ENCODE measurements at places on chromosomes 16 and 17. TPM values are rescaled to one million over a fixed set of nuclear protein-coding genes. Genes with fewer than 3 reads are reported as not detected.

The CTRB1 gene
- not detected for total RNA-seq

DNA sequence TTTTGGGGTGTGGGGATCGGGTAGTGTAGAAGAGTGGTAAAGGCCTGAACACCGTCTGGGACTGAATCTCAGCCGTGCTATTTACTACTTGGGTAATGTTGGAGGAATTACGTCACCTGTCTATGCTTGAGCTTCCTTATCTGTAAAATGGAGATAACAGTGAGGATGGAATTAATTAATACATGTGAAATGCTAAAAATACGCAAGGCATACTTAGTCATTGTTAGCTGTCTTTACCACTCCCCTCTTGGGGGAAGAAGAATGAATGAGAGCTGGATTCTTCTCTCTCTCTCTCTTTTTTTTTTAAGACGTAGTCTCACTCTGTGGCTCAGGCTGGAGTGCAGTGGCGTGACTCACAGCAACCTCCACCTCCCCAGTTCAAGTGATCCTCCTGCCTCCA lies 41.1 kb upstream of the TANGO6 start:
- no peak overlapping the region for H3K27ac ChIP-seq
- H3K4me1 ChIP-seq, result no peaks in the 10 kb centered on the region
- H3K36me3 ChIP-seq, result no peaks in the 10 kb centered on the region
- no peaks in the 10 kb centered on the region for H3K27me3 ChIP-seq
- DNase-seq, result no peak

- H3K27ac ChIP-seq, result no peak overlapping the region
- H3K27me3 ChIP-seq, result peaks cover 9% of the 10 kb centered on the region
- no peak for DNase-seq
- no peaks in the 10 kb centered on the region for H3K4me1 ChIP-seq
- H3K36me3 ChIP-seq, result no peaks in the 10 kb centered on the region
- no peak overlapping the region for H3K4me3 ChIP-seq
Observed at GRCh38 chr16:86584071-86584685, 5.8 kb downstream of the FOXL1 start.

- no peaks in the 10 kb centered on the region for H3K36me3 ChIP-seq
- H3K4me1 ChIP-seq, result no peaks in the 10 kb centered on the region
Observed at GRCh38 chr17:13078591-13079385, 61.0 kb upstream of the ELAC2 start.

DNA sequence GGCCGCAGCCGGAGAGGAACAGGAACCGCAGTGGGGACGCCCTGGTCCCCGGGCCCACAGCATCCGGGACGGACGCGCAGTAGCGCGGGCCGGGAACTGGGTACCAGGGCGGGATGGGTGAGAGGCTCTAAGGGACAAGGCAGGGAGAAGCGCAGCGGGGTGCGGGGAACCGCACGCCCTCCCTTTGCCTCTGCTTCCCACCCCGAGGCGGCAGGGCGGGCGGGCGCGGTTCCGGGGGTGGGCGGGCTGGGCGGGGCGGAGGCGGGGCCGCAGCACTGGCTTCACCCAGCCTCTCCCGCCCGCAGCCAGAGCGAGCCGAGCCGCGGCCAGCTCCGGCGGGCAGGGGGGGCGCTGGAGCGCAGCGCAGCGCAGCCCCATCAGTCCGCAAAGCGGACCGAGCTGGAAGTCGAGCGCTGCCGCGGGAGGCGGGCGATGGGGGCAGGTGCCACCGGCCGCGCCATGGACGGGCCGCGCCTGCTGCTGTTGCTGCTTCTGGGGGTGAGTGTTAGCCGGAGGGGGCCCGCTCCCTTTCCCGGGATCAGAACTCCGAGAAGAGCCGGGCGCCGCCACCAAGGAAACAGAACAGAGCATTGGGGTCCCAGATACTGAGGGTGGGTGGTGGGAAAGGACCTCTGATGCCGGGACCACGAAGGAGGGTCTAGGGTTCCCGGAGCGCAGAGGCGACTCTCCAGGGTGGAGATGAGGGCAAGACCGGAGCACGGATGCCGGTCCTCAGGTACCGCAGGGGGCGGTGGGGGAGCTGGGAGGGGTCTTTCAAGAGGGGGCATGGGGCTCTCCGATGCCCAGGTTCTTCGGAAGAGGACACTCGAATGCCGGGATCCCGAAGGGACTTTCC lies at the start of gene NGFR:
NGFR (plus strand) TSS at position 308 of the 856 bp plus-strand sequence; CDS start at position 433, 125 bp downstream.
- H3K27me3 ChIP-seq, result peaks cover 32% of the 10 kb centered on the region
- H3K27ac ChIP-seq, result no peak within 1 kb of the TSS
- H3K4me1 ChIP-seq, result peaks cover 36% of the 10 kb centered on the region
- peak; percentile 53 for DNase-seq
- H3K4me3 ChIP-seq, result peak within 1 kb of the TSS; percentile 51

DNA sequence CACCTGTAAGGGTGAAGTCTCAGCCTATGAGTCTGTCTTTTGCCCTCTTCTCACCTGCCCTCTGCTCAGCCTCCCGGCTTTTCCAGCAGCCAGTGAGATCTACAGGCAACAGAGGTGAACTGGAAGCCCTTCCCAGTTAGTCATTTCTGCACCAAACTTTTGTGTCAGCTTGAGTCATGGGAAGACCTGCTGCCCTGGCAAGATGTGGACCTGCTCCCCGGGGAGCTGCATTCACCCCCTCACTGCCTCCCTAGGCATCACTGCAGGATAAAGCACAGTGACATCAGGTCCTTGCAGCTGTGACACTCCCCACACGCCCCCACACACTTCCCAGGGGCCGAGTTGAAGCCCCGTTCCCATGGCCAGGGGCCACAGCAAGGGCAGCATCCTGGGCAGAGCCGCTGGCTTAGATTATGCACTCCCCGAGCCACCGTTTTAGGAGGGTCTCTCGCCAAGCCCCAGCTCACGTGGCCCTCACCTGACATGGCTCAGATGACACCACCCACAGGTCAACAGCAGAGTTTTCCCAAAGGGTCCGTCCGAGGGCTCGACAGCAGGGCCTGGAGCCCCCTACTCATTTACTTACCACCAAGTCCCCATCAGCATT lies 6.5 kb upstream of the ABR start:
- H3K36me3 ChIP-seq, result no peaks in the 10 kb centered on the region
- no peak overlapping the region for H3K27ac ChIP-seq
- H3K4me1 ChIP-seq, result peaks cover 46% of the 10 kb centered on the region

DNA sequence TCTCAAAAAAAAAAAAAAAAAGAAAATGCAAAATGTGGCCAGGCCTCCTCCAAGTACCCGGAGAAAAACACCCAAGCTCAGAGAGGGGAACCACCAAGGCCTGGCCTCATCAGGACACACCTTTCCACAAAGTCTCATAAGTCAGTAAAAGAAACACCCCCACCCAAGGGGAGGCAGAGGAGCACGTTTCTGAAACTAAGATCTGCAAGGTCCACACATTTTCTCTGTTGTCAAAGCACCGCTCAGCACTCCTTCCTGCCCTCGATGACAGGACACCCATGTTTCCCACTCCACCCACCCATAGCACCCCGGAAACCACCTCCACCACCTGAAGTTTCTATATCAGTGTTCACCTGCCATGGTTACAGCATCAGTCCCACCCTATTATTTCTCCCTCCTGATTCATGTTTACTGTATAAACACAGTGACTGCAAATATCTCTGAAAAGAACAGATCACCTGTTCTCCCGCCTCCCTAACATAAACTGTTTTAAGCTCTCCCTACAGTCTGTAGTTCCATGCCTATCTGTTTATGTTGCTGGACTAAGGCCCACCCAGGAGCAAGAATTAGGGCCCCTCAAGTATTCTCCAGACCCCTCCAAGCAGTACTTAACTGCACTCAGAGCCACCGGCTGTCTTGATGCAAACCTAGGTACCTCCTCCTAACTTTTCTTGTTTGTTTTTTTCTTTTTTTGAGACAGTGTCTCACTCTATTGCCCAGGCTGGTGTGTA lies 2.0 kb downstream of the CORO7 start:
- H3K27ac ChIP-seq, result peak overlapping the region; percentile 77
- H3K4me1 ChIP-seq, result peaks cover 49% of the 10 kb centered on the region
- peak overlapping the region; percentile 49 for H3K4me3 ChIP-seq
- DNase-seq, result no peak
- peaks cover 34% of the 10 kb centered on the region for H3K36me3 ChIP-seq

DNA sequence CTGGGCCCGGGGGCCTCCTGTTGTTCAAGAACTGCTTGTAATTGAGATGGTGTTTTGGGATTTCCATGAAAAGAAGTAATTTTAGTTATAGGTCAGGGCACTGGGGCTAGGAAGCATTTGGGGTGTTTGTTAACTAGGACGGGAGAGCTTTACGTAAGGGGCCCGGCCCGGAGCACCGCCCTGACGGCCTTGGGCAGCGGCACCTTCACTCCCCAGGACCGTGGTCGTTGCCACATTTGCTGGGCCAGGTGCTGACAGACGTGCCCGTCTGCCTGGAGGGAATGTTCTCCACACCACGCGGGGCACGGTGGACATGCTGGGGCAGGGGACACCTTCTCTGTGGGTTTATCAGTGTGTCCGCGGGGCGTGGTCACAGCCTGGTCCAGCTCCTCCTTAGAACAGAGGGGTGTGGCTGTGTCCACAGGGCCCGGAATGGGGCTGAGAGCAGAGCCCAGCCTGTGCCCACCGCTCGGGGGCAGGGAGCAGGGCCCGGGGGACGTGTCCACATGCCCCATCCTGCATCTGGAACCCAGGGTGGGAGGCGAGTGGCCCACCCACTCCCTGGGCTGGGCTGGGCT lies 57.7 kb downstream of the BAIAP2 start:
- peaks cover 49% of the 10 kb centered on the region for H3K4me1 ChIP-seq
- H3K4me3 ChIP-seq, result no peak overlapping the region
- H3K36me3 ChIP-seq, result no peaks in the 10 kb centered on the region
- no peak overlapping the region for H3K27ac ChIP-seq

DNA sequence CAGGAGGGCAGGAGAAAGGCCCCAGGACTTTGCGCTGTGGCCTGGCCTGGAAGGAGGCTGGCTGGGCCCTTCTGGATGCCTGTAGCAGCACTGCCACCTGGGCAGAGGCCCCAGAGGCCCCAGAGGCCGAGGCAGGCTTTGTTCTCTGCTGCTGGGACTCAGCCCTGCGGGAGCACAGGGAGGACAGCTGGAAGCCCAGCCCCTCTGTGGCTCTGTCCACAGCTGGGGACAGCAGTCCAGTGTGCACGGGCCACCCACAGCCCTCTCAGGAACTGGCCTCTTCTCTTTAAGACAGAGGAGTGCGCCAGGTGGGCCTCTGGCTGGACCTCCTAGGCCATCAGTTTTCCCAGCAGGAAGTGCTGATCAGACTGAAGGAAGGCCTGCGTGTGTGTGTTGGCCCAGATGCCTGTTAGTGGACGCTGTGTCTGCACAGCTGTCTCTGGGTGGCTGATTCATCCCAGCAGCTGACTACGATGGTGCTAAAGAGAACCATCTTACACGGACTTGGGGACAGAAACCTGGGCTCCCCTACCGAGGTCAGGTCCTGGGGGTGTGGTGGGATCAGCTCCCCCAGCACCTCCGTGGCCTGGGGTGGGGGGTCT lies 26.9 kb upstream of the ZNF750 start:
- DNase-seq, result no peak
- no peak overlapping the region for H3K27ac ChIP-seq
- peaks cover 4% of the 10 kb centered on the region for H3K36me3 ChIP-seq
- no peak overlapping the region for H3K4me3 ChIP-seq
- H3K27me3 ChIP-seq, result no peaks in the 10 kb centered on the region

DNA sequence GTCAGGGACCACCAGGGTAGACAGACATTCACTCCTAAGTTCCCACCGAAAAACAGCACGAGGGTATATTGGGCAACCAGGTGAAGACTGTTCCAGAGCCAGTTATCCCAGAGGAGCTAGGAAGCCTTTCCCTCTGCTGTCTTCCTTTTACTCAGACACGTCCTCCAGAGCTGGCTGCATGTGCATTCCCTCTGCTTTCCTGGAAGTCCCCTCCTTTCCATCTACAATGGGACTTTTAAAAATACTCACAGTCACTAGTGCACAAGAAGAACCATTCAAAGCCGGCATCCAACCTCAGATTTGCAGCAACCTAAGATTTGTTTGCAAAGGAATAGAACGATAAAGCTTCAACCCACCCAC lies 32.5 kb upstream of the CRISPLD2 start:
- DNase-seq, result no peak
- no peaks in the 10 kb centered on the region for H3K4me1 ChIP-seq
- no peaks in the 10 kb centered on the region for H3K36me3 ChIP-seq
- H3K27me3 ChIP-seq, result no peaks in the 10 kb centered on the region
- no peak overlapping the region for H3K4me3 ChIP-seq
- no peak overlapping the region for H3K27ac ChIP-seq

GRCh38 chr17:76382803-76383545 lies 1.4 kb upstream of the SPHK1 start:
- peak overlapping the region; percentile 53 for H3K4me3 ChIP-seq
- peaks cover 5% of the 10 kb centered on the region for H3K27me3 ChIP-seq
- peak overlapping the region; percentile 45 for H3K27ac ChIP-seq
- no peaks in the 10 kb centered on the region for H3K36me3 ChIP-seq

The CCL22 gene
- total RNA-seq, result not detected

DNA sequence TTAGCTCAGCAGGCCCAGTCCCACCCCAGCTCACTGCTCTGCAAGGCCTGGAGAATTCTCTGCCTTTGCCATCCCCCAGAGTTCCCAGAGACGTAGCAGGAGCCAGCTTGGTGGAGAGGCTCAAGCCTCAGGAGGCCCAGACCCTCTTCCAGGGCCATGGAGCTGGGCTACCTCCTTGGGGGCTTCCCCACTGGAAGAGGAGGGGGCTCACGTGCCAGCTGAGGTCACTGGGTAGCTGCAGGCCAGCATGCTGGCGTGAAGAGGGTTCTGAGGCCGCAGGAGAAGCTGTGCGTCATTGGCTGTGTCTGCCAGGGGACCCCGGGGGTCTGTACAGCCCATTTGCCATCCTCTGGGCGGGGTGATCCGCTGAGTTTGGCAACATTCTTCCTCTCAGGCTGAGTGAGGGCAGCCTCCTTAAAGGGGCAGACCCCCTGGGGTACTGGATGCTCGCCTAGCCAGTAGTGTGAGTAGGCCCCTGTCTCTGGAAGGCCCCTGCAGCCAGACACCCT lies 131.6 kb downstream of the RAB11FIP4 start:
- H3K36me3 ChIP-seq, result peaks cover 78% of the 10 kb centered on the region
- H3K4me1 ChIP-seq, result peaks cover 8% of the 10 kb centered on the region
- H3K27ac ChIP-seq, result no peak overlapping the region
- H3K27me3 ChIP-seq, result no peaks in the 10 kb centered on the region
- no peak for DNase-seq

The SOX8 gene
- total RNA-seq, result not detected

DNA sequence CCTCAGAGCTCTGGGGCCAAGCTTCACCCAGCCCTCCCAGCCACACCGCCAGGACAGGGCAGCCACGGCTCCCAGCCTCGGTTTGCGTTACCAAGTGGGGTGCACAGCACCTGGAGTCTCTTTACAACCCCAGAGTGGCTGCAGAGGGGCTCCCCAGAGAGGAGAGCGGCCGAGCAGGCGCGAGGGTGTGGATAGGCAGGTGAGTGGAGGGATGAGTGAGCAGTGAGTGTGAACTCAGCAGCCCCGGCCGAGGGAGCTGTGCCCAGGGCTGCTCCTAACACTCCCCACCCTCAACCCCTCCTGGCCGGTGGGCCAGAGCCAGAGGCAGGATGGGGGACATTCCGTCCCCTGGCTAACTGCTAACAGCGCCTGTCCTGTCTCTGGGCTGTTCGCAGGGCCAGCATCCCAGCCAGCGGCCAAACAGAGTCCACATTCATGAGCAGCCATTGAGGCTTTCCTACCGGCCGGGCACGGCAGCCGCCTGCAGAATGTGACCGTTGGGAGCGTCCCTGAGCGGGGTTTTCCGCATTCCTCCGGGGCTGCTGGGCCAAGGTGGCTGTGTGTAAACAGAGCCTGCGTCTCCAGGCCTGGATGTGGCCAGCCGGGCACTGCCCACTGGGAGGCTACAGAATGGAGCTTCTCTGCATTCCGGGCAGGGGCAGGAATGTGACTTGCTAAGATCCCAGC lies 5.3 kb downstream of the ZNF469 start:
- peaks cover 13% of the 10 kb centered on the region for H3K27me3 ChIP-seq
- H3K4me3 ChIP-seq, result no peak overlapping the region
- H3K36me3 ChIP-seq, result no peaks in the 10 kb centered on the region

- H3K4me3 ChIP-seq, result no peak overlapping the region
- DNase-seq, result no peak
- no peak overlapping the region for H3K27ac ChIP-seq
- H3K27me3 ChIP-seq, result no peaks in the 10 kb centered on the region
- no peaks in the 10 kb centered on the region for H3K4me1 ChIP-seq
Observed at GRCh38 chr17:32386844-32387243, 36.9 kb downstream of the ZNF207 start.
